ENCODE measurements at places on chromosomes 6 and 20.

GRCh38 chr6:52937908-52938307, 28.4 kb upstream of the GSTA3 start:
- DNase-seq = no peak

GRCh38 chr6:169445661-169446581, 192.3 kb upstream of the THBS2 start:
- no peak for DNase-seq

GRCh38 chr6:155328539-155329459, 14.5 kb upstream of the TFB1M start:
- no peak for DNase-seq

- DNase-seq = no peak
Measured at GRCh38 chr20:41927655-41928054, 309.5 kb upstream of the CHD6 start.

- no peak for DNase-seq
Measured at GRCh38 chr20:53959911-53960578, 110.3 kb downstream of the BCAS1 start.

- no peak for DNase-seq
Measured at GRCh38 chr6:1626481-1626880, 16.8 kb downstream of the FOXC1 start.

DNA sequence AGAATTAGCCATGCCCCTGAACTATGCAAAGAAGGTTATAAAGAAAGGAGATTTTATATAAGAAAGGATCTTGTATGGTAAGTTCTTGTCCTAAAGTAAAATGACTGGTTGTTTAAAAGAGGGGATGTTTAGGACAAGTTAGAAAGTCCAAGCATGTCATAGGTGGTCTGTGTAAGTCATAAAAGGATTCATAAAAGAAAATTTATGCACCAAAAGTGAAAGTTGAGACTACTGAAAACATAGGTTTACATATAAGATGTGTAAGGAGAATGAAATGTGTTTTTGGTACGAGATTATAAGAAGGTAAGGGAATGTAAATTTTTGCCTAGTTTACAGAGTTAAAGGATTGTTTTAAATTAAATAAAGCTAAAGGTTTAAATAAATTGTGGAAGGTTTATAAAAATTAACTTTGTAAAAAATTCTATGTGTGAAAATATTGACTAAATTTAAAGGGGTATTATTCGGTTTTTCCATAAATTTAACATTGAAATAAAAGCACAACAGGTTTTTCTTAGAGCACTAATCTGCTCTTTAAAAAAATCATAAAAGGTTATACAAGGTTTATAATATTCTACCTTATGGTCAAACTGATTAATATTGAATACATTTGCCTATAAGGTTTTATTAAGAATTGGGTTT, 93.6 kb upstream of the UST start:
- no peak for DNase-seq

GRCh38 chr6:32149932-32150870, 1.5 kb downstream of the PRRT1 start:
- DNase-seq = no peak

DNA sequence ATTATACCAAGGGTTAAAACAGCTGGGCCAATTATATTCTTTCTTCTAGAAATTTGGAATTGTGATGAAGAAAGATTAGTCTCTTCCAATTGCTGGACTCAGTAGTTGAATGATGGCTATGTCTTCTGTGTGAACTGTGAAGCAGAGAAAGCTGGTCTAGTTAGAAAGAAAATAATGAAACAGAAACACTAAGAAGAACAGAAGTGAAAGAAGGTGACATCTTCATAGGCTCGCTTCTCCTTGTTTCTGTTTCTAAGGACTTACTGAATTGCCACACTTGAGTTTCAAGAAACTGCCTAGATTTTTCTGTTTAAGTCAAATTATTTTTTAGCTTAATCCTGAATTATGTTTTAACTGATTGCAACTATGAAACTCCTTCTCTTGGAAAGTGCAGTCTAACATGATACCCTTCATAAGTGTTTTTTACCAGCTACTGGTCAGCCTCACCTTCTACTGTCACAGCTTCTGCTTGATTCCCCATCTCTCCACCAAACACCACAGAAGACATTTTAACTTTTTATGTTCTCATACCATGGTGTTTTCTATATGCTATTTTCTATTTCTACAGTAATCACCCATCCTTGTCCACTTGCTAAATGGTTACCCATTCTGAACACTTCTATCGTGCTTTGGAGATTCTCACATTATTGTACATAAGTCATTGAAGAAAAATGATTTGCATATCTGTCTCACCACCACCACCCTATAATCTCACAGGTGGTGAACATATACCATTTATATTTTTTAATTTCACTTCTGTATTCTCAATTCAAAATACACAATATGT, 268.8 kb downstream of the GRIK2 start:
- DNase-seq = no peak

- DNase-seq = no peak
Measured at GRCh38 chr6:108616544-108616943, 55.8 kb downstream of the FOXO3 start.

DNA sequence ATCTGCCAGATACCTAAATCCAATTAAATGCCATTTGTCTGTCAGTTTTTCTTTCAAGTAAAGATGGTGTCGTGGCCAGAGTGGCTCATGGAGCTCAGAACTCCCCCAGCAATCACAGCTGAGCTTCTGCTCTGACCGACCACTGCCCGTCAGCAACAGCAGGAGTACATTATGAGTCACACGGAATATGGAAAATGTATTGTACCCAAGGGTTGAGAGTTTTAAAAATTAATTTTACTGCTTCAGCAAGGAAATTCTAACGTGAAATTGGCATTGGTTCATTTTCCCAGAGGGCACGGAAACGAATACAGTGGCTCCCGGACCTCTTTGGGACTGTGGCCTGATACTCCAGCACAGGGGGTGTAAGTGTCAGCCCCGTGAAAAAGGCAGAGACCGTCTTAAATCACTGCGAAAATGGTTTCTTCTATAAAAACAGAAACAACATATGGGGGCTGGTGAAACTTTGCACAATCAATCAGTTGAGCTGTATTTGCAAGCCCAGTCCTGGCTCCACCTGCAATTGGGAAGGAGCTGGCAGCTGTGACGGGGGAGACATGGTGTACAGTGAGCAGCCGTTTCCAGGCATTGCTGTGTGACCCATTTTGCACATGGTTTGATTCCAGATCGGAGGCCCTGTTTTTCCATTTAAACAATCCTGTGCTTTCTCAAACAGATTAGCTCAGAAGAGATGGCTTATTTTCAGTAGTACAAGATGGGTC, 12.8 kb downstream of the NPEPL1 start:
- no peak for DNase-seq

GRCh38 chr20:44615876-44616603, 33.7 kb downstream of the PKIG start:
- no peak for DNase-seq

GRCh38 chr6:149248693-149249369, 68.7 kb upstream of the TAB2 start:
- no peak for DNase-seq

DNA sequence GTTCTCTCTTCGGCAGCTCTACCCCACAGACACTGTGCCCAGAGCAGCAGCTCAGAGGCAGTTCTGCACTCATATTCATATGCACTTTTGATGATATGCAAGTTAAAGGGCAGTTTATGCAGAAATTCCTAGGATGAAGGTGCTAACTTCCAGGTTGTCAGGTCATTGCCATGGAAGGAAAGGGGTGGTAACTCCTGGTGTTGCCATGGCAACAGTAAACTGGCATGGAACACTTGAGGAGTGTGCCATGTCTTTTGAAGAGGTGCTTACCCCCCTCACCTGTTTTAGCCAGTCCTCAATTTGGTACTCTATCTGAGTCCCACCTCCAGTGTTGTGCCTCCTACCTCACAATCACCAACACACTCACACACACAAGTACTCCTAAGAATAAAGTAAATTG, 539.4 kb upstream of the BTBD3 start:
- no peak for DNase-seq

GRCh38 chr6:116408491-116408890, 37.7 kb downstream of the DSE start:
- no peak for DNase-seq

GRCh38 chr20:62719250-62719935, 10.8 kb downstream of the NTSR1 start:
- no peak for DNase-seq

DNA sequence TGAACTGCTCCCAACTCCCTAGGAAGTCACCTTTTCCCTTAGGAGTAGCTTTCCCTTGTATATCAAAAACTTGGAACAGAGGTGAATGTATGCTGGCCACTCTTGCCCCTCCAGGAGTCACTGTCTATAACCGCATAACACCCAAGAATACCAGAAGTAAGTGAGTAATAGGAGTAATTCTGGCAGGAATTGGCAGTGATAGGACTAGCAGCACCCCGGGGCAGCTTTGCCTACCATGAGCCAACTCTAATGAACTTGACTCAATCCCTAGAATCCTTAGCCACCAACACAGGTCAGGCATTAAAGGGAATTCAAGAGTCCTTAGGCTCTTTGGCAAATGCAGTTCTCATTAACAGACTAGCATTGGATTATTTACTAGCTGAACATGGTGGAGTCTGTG, 28.8 kb upstream of the CD164 start:
- no peak for DNase-seq

DNA sequence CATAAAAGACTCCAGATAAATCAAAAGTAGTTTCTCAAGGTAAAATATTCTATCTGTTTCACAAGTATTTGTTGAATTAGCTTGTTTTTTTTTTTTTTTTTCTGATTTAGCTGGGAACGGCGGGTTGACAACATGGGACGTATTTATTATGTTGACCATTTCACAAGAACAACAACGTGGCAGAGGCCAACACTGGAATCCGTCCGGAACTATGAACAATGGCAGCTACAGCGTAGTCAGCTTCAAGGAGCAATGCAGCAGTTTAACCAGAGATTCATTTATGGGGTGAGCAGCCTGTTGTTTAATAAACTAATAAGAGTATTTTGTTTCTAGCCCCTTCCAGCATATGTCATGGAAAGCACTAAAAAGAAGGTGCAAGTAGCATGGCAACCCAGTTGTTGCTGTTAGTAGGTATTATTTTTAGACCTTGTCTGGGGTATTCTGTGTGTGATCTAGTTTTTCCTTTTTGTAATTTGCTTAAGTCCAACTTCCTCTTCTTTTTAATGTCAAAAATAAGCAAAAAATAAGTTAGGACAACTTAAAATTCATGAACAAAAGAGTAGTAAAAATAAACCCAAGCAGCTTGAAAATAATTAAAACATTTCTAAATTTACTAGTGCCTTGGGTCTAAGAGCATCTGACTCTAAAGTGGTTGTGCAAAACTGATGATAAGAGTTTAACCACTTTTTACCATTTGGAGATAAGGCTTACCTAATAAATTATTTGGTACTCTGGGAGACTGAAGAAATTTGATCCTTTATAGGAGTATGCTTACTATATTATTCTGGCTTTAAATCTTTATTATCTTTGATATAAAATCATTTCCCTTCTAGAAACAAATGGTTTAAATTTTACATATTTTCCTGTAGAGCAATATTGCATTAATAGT, 70.8 kb upstream of the DYNLRB1 start:
- DNase-seq = no peak

DNA sequence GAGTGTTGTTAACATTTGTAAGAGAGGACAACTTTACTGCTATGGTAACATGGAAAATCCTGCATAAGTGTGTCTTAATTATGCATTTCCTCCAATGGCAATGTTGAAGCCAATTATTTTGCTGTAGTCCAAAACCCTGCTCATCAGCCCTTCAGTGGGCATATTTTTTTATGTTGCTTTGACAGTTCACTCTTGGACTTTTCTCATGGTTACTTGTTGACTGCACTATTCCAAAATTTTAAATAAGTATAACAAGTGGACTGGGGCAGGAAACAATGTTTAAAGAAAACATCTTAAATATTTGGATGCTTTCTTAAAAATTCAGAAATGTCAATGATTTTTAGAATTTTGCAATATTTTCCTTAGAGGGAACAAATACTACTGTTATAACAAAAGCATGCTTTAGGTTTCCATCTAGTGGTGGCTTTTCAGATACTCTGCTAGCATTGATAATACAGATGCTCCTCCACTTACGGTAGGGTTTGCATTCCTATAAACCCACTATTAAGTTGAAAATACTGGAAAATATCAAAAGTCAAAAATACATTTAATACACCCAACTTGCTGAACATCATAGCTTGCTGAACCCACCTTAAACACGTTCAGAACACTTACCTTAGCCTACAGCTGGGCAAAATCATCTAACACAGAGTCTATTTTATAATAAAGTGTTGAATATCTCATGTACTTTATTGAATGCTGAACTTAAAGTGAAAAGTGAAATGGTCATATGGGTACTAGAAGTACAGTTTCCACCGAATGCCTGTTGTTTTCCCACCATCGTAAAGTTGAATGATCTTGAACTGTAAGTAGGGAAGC, 86.4 kb downstream of the ADGRG6 start:
- DNase-seq = no peak

GRCh38 chr6:7859591-7859990, 51.0 kb downstream of the TXNDC5 start:
- no peak for DNase-seq

GRCh38 chr6:30160785-30161531, at the start of gene TRIM10:
Gene TRIM10 (minus strand): TSS chr6:30161211. CDS start chr6:30160858, 353 bp downstream.
- no peak for DNase-seq

- DNase-seq = no peak
Measured at GRCh38 chr20:17538517-17539170, 7.5 kb upstream of the BFSP1 start.

- DNase-seq = no peak
Measured at GRCh38 chr6:22954749-22955385, 385.5 kb downstream of the HDGFL1 start.

GRCh38 chr6:147161974-147162495, 42.2 kb upstream of the STXBP5 start:
- no peak for DNase-seq

- DNase-seq = no peak
Measured at GRCh38 chr6:142839686-142840040, 105.3 kb downstream of the HIVEP2 start.

- no peak for DNase-seq
Measured at GRCh38 chr6:36232172-36232571, 35.6 kb downstream of the BRPF3 start.

GRCh38 chr6:100088009-100088408, 94.0 kb upstream of the MCHR2 start:
- no peak for DNase-seq

- no peak for DNase-seq
Measured at GRCh38 chr6:140758169-140758877, 1374.4 kb upstream of the GJE1 start.

DNA sequence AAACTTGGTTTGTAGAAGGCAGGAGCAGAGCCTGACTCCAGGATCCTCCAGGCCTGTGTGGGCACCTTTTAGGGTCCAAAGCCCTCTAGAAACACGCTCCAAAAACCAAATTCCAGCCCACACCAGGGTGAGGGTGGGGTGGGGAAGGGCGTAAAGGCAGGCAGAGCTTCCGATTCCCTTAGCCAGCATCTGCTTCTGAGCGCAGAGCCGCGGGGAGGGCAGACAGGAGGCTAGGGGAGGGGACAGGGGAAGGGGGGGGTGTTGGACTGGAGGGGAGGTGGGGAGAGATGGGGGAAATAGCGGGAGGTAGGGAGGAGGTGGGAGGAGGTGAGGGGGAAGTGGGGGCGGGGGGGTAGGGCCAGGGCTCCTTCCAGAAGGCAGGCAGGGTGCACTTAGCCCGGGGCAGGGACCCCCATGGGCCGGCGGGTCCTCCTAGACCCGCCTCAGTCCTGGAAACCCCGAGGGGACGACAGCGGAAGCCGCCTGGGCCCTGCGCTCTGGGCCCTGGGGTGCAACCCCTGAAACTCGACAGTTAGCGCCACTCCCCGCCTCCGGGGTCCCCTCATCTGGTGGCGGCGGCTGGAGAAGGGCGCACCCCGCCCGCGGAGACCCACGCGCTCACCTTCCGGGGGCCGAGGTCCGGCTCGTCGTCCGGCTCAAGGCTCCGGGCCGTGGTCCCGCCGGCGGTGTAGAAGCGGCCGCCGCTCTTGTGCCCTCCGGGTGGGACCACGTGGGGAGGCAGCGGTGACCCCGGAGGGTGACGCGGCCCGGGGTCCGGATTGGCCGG, 22.0 kb upstream of the FRMD1 start:
- no peak for DNase-seq

Measured in SIG-M5 (cell line).